ENCODE measurements at places on chromosomes 16 and 17. TPM values are rescaled to one million over a fixed set of nuclear protein-coding genes. Genes with fewer than 3 reads are reported as not detected.
A peak's percentile ranks its signal among the peaks of the same experiment; 100 is the strongest.

GRCh38 chr17:63276821-63277220, 169.3 kb downstream of the CYB561 start:
- no peak for DNase-seq

GRCh38 chr16:66131895-66132294, 234.6 kb upstream of the CDH5 start:
- DNase-seq = no peak

DNA sequence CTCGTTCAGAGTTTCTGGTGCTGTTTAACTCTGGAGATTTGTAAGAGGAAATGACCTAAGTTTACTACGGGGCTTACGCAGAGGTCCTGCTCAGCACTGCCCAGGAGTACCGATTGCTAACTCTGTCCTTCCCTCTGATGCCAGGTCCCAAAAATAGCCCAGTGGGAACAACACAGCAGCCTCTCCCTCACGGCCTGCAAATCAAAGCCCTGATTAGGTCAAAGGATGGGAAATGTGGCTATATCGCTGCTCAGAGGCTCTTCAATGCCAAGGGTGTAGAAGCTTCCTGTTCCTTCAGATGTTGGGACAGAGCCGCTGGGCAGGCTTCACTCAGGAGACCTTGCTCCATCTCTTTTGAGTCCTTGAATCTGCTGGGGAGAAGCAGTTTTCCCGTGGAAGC, 174.2 kb upstream of the KCNJ16 start:
- no peak for DNase-seq

- DNase-seq = peak; percentile 98
These were observed at the start of gene OVCA2 for GRCh38 chr17:2041561-2042389. Gene OVCA2 (plus strand): TSS chr17:2042022. CDS start chr17:2042048, 26 bp downstream.

GRCh38 chr16:88361775-88362174, 21.0 kb upstream of the ZNF469 start:
- no peak for DNase-seq

GRCh38 chr17:7404737-7405349, 946 bp upstream of the TMEM256 start:
- no peak for DNase-seq

DNA sequence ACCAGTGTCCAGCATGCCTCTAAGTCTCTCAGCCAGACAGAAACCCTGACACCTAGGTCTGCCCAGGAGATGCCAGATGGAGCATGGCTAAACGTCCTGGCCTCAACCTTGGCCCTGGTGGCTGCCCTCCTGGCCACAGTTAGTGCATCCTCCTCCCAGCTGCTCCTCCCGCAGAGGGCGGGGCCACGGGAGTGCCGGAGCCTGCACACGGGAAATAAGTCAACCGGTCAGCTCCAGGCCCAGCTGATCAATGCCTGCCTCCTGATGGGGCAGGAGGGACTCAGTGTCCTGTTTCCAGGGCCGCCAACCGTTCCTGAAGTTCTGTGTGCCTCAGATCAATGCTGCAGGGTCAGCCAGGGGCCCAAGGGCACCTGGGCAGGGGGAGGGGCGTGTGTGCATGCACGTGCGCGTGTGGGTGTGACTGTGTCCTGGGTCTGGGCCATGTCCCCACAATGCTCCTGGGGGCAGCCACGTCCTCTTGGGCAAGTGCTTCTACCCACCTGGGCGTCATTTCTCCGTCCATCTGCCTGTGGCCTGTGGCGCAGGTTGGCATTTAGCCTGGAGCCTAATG, 4.6 kb upstream of the KCNJ12 start:
- no peak for DNase-seq

DNA sequence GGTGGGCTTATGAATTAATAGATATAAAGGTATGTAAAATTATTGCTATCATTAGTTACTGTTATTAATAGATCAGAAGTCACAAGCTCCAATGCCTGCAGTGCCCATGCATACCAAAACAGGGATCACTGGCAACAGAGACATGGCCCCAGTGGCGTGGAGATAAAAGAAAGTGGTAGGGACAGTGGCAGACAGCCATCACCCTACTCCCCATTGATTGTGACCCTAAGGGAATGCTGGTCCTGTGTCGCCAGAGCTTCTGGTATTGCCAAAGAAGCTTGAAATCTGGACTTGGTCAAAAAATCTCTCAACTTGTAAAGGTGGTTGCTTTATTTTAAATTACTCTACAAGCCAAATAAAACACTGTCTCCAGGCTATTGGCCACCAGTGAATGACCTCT, 279.1 kb downstream of the IRX3 start:
- DNase-seq = no peak

DNA sequence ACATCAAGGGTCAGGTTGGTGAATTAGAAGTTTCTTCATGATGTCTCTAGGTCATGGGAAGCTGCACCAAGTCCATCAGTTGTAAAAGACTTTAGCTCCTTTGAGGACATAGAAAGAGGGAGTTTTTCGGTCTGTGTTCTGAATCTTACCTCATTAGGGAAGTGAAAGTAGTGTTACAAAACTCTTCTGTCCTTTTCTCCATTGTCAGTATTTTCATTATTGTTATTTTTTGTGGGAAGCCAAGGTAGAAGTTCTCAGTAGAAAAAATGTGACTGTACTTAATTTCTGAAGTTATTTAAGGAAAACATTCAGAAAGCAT, 24.2 kb downstream of the MAP3K3 start:
- no peak for DNase-seq

DNA sequence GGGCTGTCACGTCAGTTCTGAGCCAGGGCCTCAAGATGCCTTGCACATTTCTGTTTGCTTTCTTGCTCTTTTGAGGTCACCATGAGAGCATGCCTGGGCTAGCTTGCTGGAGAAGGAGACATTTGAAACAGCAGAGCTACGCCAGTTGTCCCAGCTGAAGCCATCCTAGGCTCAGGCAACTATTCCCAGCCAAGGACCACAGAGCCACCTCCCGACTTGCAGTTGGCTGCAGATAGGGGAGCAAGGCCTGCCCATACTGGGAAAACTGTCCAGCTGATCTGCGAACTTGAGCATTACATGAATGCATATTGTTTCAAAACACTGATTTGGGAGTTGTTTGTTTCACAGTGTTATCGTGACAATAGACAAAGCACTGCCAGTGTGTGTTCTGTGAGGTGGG, 340.8 kb downstream of the XYLT1 start:
- no peak for DNase-seq

- no peak for DNase-seq
These were observed 37.7 kb downstream of the SCNN1B start for GRCh38 chr16:23339787-23340186.

- peak; percentile 97 for DNase-seq
These were observed 1.2 kb upstream of the SPAG9 start for GRCh38 chr17:51121620-51122472.

DNA sequence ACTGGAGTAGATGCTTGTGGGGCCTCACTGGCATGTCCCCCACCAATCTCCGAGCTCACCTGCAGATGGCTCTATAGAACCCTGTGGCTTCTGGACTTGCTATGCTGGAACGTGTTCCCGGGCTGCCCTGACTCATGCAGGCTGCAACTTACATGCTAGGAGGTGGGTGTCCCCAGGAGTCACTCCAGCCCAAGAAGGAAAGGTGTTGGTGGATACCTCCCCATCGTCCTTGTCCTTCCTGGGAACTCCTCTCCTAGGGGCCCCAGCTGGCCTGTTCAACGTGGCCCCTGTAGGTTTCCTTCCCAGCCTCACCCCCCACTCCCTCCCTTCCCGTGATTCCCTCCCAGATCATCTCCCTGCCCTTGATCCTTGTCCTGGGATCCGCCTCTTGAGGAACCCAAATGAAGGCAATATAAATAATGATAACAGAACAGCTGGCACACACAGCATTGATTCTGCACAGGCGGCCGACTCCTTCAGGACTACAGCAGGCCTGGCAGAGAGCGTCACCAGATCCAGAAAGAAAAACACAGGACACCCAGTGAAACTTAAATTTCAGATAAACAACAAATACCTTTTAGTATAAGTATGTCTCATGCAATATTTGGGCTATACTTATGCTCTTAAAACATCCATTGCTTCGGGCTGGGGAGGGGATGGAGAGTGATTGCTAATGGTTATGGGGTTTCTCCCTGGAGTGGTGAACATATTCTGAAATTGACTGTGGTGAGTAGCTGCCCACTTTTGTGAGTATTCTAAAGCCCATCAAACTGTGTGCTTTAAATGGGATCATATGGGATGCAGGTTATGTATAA, 221.1 kb upstream of the GSE1 start:
- no peak for DNase-seq

GRCh38 chr16:51431517-51432241, 280.6 kb upstream of the SALL1 start:
- peak; percentile 83 for DNase-seq

DNA sequence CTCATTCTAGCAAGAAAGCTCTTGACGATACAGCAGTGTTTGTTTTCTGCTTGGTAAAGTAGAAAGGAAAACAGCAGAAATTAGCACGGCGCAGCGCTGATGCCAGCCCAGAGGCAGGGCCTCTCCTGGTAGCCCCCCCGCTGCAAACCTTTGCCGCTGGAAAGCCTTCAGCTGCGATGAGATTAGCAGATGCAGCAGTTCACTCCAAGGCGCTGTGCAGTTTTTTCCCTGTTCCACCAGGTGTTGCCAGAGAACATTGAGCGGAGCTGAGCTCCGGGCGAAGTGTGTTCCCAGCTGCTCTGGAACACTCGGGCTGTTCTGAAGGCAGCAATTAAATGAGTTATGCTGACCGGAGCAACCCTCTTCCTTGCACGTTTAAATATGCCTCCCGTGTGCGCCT, 72.5 kb downstream of the RBFOX1 start:
- peak; percentile 84 for DNase-seq

- DNase-seq = no peak
These were observed 32.6 kb downstream of the KLHDC4 start for GRCh38 chr16:87733190-87733589.

DNA sequence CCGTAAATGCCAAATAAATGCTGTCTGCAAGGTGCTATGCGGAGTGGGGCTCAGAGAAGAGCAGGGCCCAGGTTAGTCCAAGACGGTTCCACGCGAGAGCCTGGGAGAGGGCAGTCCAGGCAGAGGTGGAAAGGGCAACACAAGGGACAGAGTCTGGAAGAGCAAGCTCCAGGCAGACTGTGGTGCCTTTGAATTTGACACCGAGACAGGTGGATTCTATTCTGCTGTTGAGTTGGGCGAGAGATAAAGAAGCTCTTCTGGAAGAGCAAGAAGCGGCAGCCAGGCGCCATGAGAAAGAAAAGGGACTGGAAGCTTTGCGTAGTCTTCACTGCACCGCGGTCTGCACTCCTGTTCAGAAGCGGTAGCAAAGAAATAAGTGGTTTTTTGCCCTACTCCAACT, 55.6 kb downstream of the CYTH1 start:
- DNase-seq = no peak

DNA sequence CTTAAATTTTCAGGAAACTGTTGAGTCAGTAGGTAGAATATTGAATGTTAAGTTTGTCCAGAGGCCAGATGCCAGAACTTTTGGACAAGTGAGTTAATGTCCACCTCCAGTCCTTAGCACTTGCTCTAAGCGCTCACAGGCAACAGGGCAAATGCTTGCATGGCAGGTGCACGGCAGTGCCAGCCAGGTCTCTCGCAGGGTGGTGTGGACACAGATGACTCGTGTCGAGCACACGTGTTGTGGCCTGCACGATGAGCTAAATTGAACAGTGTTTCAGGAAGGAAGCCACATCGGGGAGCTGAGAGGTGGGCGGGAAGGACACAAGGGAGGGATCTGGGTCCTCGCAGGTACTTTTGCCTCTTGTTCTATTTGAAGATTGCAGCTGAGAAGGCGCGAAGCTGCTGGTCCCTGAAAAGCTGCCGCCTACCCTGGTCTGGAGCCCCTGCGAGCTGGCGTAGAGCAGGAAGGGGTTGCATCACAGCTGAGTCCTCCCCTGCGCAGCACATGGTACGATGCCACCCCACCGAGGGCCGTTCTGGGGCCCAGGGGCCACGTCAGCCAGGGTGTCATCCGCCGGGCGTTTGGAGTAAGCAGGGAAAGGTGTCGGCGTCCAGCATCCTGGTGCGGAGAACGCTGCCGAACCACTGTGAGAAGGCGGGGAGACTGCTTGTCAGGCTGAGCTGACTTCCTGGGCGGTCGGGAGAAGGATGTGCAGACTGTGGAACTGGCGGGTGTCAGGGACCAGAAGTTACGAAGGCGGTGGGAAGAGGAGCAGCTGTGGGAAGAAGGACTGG, 6.3 kb downstream of the RAB40C start:
- no peak for DNase-seq

DNA sequence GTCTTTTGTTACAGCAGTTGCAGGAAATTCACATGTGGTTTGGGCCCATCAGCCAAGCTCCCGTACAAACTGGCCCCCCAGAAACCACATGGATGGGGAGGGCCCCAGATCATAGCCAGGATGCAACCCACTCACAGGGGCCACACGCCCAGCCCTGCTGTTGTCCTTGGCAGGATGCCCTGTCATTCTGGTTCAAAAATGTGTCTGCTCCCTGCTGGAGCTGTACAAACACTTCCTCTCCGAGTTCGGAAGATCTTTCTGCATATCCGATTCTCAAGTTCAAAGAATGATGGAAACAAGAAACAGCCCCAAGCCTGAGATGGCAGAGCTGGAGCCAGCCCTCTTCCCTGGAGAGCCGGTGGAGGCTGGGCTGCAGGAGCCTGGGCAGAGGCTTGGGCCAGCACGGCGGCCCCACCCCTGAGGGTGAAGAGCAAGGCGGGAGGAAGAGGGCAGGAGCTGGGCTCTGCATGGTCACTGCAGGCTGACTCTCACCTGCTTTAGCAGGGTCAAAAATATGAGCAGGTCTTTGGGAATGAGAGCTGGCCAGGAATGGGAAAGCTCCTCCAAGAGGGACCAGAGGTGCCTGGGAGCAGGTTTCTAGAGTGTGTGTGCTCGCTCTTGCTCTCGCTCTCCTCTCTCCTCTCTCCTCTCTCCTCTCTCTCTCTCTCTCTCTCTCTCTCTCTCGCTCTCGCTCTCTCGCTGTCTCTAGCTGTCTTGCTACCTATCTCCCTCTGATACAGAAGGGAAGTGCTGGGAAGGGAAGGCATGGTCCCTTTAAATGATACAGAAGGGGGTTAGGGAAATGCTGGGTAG, 34.7 kb upstream of the ENPP7 start:
- DNase-seq = no peak

DNA sequence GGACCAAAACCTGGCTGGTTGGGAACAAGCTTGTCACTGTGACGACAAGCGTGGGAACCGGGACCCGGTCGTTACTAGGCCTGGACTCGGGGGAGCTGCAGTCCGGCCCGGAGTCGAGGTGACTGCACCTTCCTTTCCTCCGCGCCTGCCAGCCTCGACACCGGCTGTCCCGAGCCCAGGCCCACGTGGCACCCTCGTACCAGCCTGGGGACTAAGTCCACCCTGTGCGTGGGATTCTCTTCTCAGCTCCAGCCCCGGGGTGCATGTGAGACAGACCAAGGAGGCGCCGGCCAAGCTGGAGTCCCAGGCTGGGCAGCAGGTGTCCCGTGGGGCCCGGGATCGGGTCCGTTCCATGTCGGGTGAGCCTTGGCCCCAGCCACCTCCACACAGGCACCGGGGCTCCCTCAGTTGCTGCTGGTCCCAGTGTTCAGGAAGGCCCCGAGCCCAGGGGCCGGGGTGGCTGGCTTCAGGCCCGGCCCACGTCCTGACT, 31.6 kb downstream of the TSC2 start:
- no peak for DNase-seq

BIRC5 gene
- 14.6 TPM for total RNA-seq

MYH2 gene
- not detected for total RNA-seq

SYNRG gene
- total RNA-seq = 27.0 TPM

SMIM36 gene
- not detected for total RNA-seq

KRTAP3-2 gene
- total RNA-seq = not detected

HCRT gene
- not detected for total RNA-seq

CD300E gene
- total RNA-seq = 0.03 TPM

PRSS8 gene
- 192 TPM for total RNA-seq

KRTAP3-1 gene
- total RNA-seq = not detected

NAA60 gene
- 34.6 TPM for total RNA-seq

SPSB3 gene
- 38.8 TPM for total RNA-seq

CCL14 gene
- 1.5 TPM for total RNA-seq

ZNF174 gene
- total RNA-seq = 8.0 TPM

SLC52A1 gene
- 0.13 TPM for total RNA-seq

MRPS7 gene
- 47.5 TPM for total RNA-seq

SPNS2 gene
- total RNA-seq = 8.3 TPM

SAP30BP gene
- total RNA-seq = 67.5 TPM
